NCI-H526 (cell line): ENCODE measurements at places on chromosomes 13 and 19.

DNA sequence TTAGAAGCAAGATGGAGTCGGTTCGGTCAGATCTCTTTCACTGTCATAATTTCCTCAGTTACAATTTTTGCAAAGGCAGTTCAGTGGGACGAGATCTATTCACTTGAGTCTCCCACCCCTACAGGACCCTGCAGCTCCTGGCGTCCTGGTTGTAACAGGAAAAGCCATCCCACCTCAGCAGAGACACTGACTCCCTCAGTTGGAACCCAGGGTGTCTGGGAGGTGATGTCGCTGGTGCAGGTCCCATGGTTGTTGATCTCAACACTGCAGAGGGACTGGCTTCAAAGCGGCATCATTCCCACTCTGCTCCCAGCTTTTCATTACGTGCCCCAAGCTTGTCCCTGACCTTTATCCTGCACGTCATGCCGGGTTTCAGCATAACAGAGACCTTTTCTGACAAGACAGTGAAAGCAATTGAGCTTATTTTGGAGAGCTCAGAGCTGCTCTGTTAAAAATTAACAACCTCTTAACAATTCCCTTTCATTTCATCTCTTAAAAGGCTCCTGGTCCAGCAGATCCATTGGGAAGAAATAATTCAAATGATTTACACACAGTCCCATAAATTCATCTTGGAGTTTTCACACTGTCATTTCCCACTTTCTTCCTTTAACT, 17.6 kb upstream of the COG3 start:
- no peak for DNase-seq

- no peak for DNase-seq
These were observed 4.8 kb downstream of the ADPRHL1 start for GRCh38 chr13:113448545-113448884.

GRCh38 chr19:38455031-38455430, 21.5 kb downstream of the RYR1 start:
- no peak for DNase-seq

- DNase-seq = no peak
These were observed 261.7 kb upstream of the HTR2A start for GRCh38 chr13:47158593-47158992.

DNA sequence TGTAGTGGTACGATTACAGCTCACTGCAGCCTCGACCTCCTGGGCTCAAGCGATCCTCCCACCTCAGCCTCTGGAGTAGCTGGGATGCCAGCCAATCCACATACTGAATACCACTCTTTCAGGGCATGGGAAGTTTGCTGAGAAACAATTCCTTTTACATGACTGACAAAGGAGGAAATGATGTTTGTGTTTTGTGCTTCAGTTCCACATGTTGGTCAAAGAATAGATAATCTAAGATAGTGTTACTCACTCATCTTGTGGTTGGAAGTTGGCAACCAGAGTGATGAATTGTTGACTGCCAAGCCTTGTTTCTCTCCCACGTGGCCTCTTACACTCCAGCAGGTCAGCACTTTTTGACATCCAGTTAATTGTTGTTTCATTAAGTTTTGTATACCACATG, 7.6 kb downstream of the MBD3L2B start:
- DNase-seq = no peak

- DNase-seq = no peak
These were observed 457.9 kb downstream of the FOXO1 start for GRCh38 chr13:40208517-40208916.

DNA sequence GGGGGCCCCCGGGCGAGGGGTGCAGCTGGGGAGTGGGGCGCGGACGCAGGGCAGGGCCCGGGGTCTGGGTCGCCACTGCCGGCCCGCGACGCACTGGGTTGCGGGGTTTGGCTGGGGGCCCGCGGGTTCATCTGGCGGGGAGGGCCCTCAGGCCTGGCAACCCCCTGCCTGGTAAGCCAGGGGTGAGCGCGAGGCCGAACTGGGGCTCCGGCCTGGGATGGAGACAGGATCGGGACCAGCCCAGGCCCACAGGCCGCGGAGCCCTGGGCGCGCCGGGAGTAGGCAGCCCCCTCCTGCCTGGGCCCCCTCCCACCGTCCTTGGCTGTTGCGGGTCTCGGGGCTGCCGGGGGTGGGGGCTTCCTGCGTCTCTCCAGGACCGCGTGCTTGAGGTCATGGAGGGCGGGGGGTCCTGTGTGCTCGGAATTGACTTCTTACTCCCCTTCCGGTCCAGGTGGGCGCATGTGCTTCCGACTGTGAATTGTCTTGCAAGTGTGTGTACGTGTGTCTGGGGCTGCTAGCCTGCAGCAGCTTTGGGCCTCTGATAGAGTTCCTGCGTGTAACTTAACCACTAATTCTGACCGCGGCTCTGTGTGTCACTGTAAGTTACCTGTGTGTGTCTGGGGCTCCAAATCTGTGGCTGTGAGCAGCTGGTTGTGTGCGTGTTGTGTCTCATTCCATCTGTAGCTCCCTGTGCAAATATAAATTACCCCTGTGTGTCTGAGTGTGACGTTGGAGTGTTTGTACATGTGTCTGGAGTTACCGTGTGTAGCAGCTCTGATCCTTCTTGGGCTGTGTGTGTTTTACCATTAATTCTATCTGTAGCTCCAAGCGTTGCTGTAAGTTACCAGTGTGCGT, 751 bp downstream of the GRAMD1A start:
- peak; percentile 60 for DNase-seq

DNA sequence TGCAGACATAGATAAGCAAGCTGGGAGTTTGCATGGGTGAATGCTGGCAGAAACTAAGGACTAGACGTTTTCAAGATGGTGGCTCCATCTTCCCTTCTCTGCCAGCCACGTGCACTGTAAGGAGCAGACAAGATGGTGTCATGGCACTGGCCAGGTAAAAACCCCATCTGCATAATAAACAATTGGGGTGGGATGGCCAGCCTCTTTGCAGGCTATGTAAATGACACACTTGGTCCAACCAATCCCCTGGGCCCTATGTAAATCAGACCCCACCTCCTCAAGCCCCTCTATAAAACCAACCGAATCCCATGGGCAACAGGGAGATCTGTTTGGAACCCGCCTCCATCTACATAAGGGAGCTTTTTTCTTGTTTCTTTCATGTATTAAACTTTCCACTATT, 2.4 kb upstream of the OR7A5 start:
- DNase-seq = no peak

DNA sequence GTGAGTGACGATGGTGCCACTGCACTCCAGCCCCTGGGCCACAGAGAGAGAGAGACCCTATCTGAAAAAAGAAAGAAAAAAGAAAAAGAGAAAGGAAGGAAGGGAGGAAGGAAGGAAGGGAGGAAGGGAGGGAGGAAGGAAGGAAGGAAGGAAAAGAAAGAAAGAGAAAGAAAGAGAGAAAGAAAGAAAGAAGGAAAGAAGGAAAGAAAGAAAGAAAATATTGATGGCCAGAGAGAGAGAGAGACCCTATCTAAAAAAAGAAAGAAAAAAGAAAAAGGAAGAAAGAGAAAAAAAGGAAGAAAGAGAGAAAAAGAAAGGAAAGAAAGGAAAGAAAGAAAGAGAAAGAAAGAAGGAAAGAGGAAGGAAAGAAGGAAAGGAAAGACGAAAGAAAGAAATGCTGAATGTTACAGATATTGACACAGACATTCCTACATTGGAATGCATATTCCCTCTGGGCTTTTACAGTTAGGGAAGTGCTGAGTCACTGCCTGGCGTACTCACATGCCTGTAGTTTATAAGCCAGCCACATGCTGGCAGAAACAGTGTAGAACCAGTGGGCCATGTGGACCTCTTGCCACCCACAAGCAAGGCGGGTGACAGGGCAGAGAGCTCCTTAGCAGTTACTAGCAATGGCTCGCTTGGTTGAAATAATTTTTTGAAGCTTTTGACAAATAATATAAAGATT, 34.6 kb upstream of the SLC46A3 start:
- DNase-seq = peak; percentile 78

- DNase-seq = no peak
These were observed 726.0 kb downstream of the DIAPH3 start for GRCh38 chr13:59437544-59438301.
